ENCODE measurements at places on chromosomes 11 and 22. TPM values are rescaled to one million over a fixed set of nuclear protein-coding genes. Genes with fewer than 3 reads are reported as not detected.

DNA sequence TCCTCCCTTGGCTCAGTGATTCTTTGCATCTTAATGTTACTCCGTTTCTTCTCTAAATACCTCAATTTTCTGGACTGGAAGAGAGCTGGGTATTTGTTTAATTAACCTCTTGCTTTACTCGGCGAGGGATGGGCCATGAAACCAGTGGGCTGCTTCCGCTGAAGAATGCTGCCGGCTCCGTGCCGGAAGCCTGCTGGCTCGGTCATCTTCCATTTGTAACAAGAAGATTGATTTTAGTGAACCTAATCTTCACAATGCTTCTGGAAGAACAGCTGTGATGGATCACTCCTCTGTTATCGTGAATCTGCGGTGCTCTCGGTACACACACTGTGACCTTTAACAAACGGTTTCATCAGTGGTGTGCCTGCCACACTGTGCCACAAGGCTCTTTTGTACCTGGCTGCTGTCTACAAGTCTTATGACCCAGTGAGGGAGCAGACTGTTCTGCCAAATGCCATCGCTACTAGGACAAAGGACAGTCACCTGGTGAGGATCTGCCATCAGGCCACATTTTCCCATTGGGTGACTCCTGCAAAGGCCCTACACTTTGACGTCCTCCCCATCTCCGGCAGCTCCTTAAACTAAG lies 25.3 kb upstream of the PARVB start:
- no peak for DNase-seq

The RPS13 gene
- 522 TPM for total RNA-seq

DNA sequence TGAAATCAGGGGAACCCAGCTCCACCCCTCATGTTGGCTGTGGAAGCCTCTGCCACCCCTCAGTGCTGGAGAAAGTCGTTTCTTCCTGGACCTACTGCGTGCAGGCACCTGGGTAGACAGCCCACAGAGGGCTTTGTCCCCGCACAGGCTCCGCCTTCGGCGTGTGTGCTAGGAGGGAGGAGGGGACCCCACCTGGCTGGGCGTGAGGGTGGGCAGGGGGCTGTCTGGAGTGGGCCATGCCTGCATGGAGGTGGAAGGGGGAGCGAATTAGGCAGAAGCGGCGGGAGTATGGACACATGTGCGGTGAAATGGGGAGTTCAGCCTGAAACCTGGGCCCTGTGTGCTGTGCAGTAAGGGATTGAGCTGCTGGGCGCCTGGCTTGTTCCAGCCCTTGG lies 49.3 kb downstream of the FBLN1 start:
- no peak for DNase-seq

The KRTAP5-1 gene
- total RNA-seq: not detected

DNA sequence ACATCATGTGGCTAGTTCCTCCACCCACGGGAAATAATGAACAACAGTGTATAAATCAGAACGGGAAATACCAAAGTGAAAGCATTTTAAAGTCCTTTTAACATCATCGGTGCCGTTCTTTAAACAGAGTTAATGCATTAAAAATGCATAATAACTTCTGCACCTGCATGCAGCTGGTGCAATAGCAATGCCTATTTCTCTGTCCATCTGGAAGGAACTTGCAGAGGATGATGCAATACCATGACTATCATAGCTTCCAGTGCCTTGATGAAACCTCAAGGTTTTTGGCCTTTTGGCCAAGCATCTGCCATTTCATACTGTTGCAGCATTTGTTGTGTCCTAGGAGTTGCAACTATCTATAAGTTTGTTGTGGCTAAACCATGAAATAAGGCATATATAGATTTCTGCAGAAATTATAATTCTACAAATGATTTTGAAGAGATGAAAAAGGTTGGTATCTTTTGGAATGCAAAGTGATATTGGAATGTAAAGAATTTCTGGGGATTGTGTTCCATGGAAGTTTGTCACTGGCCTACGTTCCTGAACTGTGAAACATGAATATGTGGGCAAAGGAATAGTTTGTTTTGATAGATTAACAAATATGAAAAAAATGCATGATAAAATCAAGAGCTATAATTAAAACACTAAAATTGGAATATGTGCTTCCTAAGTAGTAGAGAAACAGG lies 9.8 kb upstream of the EIF3F start:
- no peak for DNase-seq

- no peak for DNase-seq
Measured at GRCh38 chr11:19441752-19442553, 201.2 kb upstream of the E2F8 start.
